Dermis blood vessel endothelial cell (primary cell): ENCODE measurements at places on chromosomes 7 and 10. TPM values are rescaled to one million over a fixed set of nuclear protein-coding genes. Genes with fewer than 3 reads are reported as not detected.

DNA sequence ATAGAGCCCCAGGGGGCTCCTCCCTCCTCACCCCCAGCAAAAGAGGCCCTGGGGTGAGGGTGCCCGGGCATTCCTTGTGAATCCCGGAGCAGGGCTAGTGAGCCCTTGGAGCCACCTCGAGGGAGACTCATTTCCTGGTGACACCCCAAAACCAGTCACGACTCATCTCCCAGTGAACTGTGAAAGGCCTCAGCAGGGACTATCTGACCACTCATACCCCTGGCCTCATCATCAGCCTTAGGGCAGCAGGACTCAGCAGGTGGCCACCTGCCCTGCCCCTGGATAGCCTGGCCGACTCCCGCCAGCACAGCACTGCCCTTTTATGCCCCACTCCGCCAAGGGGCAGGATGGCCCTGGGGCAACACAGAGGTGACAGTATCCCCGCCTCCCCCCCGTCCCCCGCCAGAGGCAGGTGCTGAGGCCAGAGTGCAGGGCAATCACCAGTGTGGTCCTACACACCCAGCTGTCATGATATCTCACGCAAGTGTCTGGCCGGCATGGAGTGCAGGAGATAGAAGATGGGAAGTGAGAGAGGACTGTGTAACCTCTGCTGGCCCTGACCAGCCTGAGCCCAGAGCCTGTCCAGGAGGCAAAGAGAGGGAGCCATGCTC is 3.2 kb downstream of the SNCG start:
- DNase-seq = no peak

DNA sequence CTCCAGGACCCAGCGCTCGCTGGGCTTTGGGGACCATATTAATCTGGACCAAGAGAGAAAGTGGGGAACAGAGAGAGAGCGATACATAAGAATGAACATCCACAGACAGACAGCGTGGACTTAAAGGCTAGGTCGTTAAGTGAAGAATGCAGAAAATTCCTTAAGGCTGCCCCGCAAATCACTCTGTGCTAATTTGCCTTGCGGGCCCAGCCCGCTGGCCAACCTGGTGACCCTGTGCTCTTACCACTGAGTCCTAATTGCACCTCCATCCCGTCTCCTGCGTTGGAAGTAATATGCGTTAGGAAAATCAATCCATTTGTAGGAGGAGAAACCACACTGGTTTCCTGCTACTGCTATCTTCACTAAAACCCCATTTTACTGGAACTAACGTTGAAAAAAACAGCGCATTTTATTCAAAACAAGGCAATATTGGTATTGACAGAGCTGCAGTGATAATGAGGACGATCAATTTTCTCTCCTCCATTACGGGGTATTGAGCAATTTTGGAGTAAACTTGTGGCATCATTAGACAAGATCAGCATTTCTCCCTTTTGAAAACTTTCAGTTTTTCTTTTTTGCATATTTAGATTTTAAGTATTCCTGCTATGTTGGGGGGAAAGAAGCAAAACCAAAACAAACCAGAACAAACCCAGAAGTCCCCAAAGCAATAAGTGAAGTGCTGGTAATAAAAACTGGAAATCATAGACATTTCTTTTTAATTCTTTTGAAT is 85.2 kb downstream of the WDFY4 start:
- DNase-seq = no peak

GRCh38 chr10:3533296-3533695 is 251.7 kb downstream of the KLF6 start:
- no peak for DNase-seq

DNA sequence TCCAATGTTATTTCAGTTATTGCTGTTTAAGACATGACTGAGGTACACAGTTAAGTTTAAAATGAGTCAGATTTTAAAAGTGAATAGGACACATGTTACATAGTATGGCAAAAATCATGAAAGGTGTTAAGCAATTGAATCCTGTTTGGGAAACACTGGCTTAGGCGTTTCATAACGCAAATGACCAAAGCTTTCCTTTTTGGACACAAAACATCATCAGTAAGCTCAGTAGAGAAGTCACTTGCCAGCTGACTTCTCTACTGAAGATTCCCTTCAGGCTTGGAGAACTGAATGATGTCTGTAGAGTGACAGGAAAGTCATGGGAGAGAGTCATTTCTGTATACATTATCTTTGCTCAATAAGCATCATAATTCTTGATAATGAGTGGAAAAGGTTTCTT is 64.4 kb upstream of the RSBN1L start:
- no peak for DNase-seq

GRCh38 chr7:100407285-100408180 is 21.0 kb downstream of the ZCWPW1 start:
- peak; percentile 84 for DNase-seq

GRCh38 chr7:152571068-152571467 is 104.9 kb downstream of the XRCC2 start:
- DNase-seq = no peak

DNA sequence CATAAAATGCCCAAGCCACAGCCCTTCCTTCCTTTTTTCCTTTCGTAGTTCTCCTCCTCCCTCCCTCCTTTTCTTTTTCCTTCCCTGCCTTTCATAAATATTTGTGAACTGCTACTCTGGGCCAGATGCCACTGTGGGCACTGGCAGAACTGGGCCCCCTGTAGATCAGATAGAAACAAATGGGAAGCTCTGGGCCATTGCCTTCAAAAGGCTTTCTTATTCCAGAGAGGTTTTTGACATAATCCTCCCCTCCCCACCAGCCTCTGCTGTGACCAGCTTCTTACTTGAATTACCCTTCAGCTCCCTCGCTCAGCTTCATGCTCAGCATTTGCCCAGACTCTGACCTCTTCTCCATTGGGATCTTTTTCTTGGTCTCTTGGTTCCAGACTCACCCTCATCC is 886.8 kb downstream of the LRMDA start:
- DNase-seq = no peak

DNA sequence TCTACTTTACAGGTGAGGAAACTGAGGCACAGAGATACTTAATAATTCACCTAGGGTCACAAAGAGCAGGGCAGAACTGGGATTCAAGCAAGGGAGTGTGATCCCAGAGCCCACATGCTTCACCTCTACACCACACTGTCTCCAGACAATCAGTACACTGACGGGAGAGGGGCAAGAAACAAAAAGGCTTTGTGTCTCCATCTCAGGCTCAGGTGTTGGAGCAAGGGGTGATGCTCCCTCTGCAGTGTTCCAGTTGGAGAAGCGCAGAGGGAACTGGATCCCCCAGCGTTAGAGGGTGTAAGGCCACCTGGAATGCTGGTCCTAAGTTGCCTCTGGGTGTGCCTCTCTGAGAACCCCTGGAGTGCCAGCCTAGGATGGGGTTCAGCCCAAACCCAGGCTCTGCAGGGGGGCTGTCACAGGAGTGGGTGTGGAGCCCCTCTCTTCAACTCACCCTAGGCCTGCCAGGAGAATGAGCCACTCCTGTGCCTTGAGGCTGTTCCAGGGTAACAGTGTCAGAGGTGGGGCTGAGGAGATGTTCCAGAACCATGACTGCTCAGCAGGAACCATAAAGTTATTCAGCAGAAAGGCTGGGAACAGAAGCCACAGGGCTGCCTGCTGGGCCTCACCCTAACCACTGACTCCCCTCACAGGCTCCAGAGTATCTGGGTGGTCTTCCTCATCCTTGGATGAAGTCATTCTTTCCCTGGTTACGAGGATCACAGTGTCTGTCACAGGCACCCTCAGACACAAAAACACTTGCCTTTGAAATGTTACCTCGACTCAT is 5.5 kb downstream of the RBP4 start:
- no peak for DNase-seq

GRCh38 chr7:10211861-10212260 is 761.8 kb upstream of the PHF14 start:
- no peak for DNase-seq

Gene PSTK
- 1.7 and 3.2 TPM in 2 replicates for total RNA-seq

Gene DNAH11
- total RNA-seq = 0.34 and 0.65 TPM in 2 replicates
